ENCODE measurements at places on chromosomes 13 and 19.

GRCh38 chr19:28502879-28503734 is 709.8 kb downstream of the UQCRFS1 start:
- no peak for DNase-seq

GRCh38 chr19:1291761-1292418 is 6.2 kb downstream of the EFNA2 start:
- no peak for DNase-seq

DNA sequence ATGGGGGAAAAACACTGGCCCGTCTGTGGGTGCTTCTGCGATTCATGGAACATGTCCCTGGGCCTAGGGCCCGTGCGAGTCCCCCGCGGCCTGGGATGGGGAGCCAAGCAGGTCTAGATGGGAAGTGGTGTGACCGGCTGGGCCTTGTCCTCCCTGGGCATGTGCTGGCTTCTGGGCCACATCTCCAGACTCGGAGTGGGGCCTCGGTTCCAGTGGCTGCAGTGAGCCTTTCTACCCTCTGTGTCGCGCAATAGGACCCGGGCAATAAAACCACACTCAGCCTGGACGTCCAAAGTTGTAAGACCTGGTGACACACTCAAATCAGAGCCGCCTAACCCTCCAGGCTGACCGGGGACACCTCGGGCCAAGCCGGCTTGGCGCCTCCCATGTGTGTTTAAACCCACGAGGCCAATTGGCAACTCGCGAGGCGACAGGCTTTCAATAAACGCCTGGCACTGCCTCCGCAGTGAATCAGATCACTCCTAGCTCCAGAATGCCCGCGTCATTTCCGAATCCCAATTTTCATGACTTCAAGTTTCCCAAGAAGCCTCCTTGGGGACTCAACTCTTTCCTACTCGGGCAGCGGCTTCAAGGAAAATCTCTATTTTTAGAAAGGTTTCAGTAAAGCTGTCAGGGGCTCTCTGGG is 57.3 kb downstream of the KLF2 start:
- DNase-seq, result no peak

GRCh38 chr13:111970494-111971141 is 96.3 kb upstream of the SOX1 start:
- no peak for DNase-seq

DNA sequence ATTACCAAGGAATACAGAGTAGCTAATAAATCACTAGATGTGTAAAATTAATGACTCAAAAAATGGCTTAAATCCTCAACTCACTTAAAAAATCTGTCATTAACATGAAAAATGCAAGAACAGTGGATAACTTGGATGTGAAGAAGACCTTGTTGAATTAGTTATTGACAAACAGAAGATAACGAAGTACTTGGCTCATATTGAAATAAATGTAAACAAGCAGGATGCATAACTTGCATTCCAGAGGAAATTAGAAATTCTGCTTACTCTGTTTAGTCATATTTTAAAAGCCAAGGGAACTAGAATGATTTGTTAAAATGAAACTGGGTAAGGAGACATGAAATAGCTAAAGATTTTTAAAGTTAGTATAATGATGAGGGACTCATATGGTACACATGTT is 1812.2 kb downstream of the PCDH9 start:
- DNase-seq, result no peak

GRCh38 chr19:7865262-7865911 is 8.8 kb downstream of the PRR36 start:
- peak; percentile 15 for DNase-seq

DNA sequence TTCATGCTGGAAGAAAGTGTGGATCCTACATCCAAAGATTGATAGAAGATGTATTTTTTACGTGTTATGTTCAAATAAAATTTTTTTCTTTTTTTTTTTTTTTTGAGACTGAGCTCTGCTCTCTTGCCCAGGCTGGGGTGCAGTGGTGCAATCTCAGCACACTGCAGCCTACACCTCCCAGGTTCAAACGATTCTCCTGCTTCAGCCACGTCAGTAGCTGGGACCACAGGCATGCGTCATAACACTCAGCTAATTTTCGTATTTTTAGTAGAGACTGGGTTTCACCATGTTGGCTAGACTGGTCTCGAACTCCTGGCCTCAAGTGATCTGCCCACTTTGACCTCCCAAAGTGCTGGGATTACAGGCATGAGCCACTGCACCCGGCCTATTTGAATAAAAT is 65.7 kb downstream of the KLF12 start:
- peak; percentile 34 for DNase-seq

DNA sequence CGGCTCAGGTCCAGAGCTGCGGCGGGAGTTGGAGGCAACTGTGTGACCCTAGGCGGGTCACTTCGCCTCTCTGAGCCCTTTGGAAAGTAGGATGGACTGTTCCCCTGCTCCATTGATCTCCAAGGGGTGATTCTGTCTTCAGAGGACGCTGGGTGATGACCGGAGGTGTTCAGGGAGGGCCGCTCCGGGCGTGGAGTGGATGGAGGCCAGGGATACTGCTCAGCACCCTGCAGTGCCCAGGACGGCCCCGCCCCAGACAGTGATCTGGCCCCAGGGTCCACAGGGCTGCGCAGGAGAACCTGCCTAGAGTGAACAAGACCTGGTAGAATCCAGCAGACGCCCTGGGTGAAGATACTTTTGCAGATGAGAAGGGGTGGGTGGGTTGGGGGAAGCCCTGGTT is 7.0 kb downstream of the NCLN start:
- no peak for DNase-seq

- DNase-seq, result no peak
Measured at GRCh38 chr13:48449656-48450055, 36.7 kb upstream of the LPAR6 start.

DNA sequence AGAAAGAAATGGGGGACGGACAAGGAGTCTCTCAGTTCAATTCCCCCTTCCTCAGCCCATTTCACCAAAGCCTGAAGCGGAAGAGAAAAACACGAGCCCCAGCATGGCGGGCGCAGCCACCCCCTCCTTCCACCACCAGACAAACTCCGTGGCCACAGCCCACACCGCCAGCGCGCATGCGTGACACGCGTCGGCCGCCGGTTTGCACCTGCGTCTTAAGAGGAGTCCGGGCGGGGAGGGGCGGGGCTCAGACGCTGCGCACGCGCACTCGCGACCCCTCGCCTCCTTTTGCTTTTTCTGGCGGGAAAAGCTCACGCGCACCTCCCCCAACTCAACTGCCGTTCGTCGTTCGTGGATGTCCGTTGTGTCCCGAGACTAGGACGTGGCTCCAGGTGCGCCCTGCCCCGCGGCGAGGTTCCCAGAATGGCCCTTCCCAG is at the start of gene KASH5:
Gene KASH5 (plus strand): TSS at position 314 of the 437 bp plus-strand sequence. CDS start 2,635 bp downstream, outside the sequence.
- peak; percentile 78 for DNase-seq

GRCh38 chr13:33543631-33544265 is 258.2 kb upstream of the STARD13 start:
- DNase-seq, result no peak

DNA sequence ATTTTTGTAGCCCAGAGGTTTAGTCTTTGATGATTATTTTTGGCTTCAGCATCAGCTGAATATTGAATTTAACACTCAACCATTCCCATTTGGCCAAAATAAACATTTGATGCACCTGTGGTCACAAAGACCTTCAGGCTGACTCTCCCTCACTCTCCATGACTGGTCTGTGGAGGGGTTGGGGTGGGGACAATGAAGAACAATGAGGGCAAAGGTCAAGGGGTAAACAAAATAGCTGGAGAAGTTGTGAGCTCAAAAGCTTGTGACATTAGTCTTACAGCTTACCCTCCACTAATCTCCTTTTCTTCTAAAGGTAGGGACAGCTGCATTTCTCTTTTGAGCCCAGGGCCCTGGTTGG is 86.9 kb downstream of the SLC15A1 start:
- DNase-seq, result no peak

GRCh38 chr13:91630946-91631345 is 232.5 kb downstream of the GPC5 start:
- no peak for DNase-seq

- no peak for DNase-seq
Measured at GRCh38 chr19:55697698-55698097, 22.7 kb downstream of the EPN1 start.

GRCh38 chr19:6103217-6103644 is 7.1 kb downstream of the RFX2 start:
- no peak for DNase-seq

All from CD4-positive, alpha-beta T cell treated with Interleukin-6 for 4 hours (primary cell).